ENCODE measurements at places on chromosomes 12 and 14.

DNA sequence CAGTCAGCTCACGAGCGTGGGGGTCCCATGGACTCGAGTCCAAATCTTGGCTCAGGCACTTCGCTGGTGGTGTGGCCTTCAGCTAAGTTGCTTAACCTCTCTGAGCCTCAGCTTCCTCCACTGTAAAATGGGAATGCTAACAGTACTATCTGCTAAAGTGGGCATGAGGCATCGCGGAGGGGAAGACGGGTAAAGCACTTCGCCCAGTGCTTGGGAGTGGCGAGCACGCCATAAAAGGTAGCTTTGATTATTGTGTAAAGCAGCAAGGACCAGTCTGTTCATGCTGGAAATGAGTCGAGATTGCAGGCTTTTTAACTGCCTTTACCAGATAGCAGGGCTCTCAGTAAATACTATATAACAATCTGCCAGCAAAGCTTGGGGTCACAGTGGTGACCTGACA, 24.5 kb downstream of the HRK start:
- no peak for DNase-seq

- DNase-seq, result no peak
Observed at GRCh38 chr12:131218026-131218922, 264.6 kb downstream of the ADGRD1 start.

- DNase-seq, result no peak
Observed at GRCh38 chr14:64400829-64401459, 12.8 kb downstream of the MTHFD1 start.

GRCh38 chr12:46271863-46272262, 3.0 kb upstream of the SLC38A1 start:
- DNase-seq, result no peak

DNA sequence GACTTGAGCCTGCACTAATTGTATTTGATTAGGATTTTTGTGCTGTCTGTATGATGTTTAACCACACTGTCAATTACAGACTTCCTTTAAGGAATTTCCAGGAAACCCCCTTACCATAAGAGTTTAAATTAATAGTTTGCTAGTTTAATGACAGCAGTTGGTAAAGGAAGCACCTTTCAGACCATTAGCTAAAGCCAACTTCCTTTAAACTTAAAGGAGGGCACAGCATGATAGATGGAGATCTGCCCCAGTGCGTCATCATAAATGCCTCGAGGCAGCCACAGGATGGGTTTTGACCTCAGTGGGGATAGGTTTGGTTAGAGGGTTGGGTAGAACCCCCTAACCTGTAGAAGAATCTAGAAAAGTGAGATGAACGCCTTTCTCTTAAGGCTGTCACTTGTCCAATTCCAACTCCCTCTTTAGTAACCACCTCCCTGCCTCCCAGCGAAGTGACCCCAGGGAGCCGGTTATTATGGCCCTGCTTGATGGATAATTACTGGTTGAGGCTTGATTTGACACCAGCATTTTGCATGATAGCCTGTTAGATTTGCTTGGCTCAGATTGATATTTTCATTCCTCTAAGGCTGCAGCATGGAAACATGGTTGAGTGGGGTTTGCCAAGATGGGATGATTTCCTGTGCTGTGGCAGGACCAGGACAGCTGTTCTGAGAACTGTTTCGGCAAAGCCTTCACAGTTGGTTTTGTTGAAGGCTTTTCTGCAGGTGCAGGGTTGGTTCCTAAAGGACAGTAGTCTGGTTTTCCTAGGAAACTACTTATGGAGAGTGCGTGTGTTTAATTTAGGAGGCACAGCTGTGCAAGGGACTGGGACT, 62.7 kb downstream of the CHST11 start:
- DNase-seq, result no peak

GRCh38 chr12:122871851-122872780, 23.8 kb downstream of the VPS37B start:
- DNase-seq, result no peak

DNA sequence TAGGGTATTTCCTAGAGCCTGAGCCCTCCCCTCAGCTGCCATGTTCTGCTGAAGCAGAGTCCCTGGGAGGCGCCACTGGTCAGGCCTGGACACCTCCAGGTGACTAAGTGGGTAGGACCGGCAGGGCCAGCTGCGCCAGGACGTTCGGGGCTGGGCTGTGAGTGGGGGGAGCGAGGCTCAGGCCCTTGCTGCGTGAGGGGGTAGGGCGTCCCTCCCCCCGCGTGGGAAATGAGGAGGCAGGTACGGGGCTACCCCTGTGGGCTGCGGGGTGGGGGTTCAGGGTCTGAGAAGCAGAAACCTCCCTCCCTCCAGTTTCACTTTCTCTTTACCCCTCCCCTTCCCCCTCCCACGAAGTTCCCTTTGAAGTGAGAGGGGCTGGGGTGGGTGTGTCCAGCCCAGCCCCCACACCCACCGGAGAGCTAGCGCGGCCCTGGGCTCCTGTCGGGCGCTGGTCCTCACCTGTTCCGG, 22.1 kb upstream of the KIF26A start:
- no peak for DNase-seq

DNA sequence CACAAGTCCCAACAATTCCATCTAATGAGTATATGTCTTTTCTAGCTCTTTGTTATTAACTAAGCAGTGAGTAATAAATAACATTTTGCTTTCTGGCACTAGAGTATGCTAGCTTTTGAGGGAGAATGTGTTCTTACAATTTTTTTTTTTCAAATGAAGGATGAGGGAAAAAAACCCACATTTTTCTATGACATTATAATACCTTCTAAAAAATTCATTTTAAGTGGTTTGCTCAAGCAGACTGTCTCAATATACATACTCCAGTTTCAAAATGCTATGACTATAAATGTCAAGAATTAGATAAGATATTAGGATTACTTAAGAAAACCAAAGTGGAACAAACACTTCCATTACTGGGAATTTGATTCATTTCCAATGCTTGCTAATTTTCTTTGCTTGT, 394.6 kb downstream of the C12orf75 start:
- DNase-seq, result no peak

GRCh38 chr14:65281991-65282895, 130.3 kb upstream of the FUT8 start:
- no peak for DNase-seq

DNA sequence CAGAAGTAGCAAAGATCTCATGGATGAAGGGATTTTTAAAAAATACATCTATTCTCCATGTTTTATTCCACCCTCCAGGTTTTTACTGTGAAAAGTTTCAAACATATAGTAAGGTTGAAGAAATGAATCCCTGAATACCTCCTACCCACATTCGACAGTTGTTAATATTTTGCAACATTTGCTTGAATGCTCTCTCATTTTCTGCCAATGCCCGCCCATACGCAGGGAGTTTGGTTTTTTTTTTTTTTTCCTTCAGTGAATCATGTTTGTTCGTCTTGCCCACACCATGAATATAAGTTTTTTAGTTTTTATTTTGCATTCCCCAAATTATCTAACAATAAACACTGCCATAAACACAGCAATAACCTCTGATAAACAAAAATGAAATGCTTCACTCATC, 82.9 kb downstream of the MAP1LC3B2 start:
- DNase-seq, result no peak

- DNase-seq, result no peak
Observed at GRCh38 chr12:39611818-39612217, 7.8 kb downstream of the ABCD2 start.

GRCh38 chr12:47881826-47882427, 22.9 kb downstream of the VDR start:
- DNase-seq, result peak; percentile 42

- no peak for DNase-seq
Observed at GRCh38 chr12:25629341-25629740, 76.3 kb upstream of the LMNTD1 start.

GRCh38 chr14:51554953-51555352, 96.8 kb upstream of the FRMD6 start:
- DNase-seq, result peak; percentile 54

DNA sequence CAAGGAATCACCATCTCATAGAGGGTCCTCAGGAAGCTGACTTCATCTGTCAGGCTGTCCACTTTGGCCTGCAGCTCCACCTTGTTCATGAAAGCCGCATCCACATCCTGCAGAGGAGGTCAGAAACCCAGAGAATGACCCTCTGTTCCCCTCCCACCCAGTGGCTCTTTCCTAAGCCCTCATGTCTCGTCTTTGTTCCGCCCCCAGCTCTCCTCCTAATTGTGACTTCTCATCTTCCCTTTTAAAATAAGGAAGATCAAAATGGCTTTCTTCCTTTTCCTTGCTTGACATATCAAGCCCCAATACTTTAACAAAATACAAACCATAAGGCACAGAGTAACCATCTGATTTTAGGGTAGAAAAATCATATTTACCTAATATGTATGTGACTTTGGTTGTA, 4.4 kb downstream of the KRT76 start:
- DNase-seq, result no peak

DNA sequence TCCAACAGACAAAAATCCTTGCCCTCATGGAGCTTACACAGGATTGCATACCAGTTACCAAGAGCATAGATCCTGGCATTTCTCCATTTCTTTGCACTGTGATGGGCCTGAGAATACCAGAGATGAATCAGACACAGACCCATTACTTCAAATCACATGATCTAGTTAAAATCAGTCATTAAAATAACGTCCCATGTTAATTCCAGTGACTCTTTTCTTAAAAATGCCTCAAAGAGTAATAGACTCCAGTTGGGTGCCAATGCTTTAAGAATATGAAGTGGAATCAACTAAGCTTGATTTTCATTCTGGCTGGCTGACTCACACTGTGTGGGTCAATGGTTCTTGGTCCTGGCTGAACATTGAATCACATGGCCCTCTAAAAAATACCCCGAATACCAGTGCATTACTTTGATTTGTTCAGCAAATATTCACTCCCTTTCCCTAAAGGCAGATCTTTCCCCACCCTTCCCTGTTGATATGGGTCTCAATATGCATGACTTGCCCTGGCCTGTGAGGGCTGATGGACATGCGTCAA, 11.0 kb downstream of the ASB2 start:
- no peak for DNase-seq

GRCh38 chr12:12202747-12203146, 64.1 kb downstream of the LRP6 start:
- DNase-seq, result no peak

DNA sequence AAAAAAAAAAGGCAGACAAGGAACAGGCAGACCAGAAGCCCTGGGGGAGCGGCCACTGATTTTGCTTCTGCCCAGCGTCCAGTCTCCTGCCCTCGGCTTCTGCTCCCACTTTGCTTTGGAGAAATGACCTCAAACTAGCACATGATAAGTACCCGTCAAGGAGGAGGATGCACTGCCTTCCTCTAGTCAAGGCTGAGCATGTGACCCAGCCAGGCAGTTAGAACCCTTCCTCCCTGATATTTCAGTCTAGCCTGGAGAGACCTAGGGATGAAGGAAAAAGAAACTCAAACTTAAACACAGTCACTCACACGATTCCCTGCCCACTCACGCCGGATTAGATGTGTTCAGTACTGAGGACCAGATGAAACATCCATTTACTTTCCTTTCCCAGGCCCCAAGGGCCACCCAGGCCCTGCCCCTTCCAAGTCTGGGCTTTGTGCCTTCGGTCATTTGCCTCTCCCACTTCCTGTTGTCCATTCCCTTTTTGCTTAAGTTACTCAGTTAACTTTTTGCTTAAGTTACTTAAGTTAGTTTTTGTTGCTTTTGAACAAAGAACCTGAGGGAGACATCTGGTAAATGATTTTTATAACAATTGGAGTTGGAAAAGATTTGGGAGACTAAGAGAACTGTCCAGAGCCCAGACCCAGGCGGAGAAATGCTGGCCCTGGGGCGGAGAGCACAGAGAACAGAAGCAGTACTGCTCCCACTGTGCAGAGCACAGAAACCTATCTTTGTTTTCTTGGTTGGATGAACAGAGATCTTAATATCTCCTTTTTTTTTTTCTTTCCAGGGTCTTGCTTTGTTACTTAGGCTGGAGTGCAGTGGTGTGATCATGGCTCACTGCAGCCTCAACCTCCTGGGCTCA, 23.0 kb upstream of the TTC7B start:
- no peak for DNase-seq

DNA sequence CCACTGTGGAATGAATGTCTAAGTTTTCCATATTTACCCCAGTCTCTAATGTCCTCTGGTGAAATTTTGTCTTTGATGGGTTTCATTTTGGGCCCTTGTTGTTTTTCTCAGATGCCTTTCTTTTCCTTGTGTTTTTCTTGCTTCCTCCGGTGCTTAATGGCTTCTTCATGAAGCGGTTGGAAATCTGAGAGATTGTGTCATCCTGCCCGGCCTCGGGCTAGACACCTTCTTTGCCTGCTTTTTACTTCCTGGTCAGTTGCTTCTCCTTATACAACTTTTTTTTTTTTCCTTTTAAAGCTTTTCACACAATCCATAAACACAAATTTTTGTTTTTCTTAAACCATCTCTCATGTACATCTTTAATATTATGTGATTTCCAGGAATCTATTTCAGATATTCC, 7.1 kb downstream of the ETV6 start:
- DNase-seq, result no peak

- DNase-seq, result no peak
Observed at GRCh38 chr14:36818794-36819384, 157.2 kb downstream of the PAX9 start.

- DNase-seq, result peak; percentile 70
Observed at GRCh38 chr12:55188974-55189556, 31.8 kb upstream of the OR10A7 start.

GRCh38 chr12:97573901-97574300, 111.3 kb downstream of the RMST start:
- no peak for DNase-seq

DNA sequence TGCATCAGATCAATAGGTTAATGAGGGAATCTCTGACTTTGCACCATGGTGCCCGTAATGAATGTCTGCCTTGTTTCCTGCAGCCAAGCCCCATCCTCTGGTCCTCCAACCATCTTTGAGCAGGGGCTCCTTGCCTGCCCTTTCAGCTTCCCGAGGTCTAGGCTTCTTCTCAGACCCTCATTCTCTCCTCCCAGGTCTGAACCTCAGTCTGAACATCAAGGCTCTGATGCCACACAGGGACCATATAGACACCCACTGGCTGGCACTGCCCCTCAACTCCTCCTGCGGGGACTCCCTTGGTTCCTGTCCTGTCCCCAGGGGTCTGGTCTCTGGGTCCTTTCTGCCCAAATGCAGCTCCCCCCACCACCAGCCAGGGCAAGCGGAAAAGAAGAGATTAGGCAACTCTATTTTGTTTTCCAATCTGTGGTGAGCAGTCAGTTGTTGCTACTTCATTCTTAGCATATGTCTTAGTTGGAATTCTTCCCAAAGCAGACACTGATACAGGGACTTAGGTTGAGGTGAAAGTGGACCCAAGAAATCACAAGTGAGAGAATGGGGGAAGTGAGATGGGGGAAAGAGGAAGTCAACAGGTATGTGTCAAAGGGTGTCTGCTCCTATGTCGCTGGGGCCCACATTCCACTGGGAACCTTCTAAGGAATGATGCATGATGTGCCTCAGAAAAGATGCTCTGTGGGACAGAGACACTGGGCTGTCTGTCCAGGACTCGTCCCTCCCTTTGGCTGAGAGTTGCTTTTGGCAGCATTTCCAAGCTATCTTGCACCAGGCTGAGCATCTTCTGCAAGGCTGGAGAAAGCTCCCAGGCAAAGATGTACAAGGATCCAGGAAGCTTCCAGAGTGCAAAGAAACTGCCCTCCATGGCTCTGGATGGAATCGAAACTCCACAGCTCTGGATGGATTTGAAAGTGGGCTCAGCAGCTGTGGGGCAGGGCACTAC, 1096.5 kb upstream of the TMEM132C start:
- DNase-seq, result no peak

- no peak for DNase-seq
Observed at GRCh38 chr14:42869681-42870080, 1263.0 kb downstream of the LRFN5 start.

GRCh38 chr12:96327889-96328288, 72.3 kb downstream of the CDK17 start:
- DNase-seq, result no peak
